ENCODE measurements at places on chromosomes 13 and 19.

GRCh38 chr19:7928741-7929701 is 3.1 kb upstream of the CTXN1 start:
- peak; percentile 45 for DNase-seq

GRCh38 chr19:51780270-51780669 is 14.7 kb upstream of the FPR3 start:
- peak; percentile 56 for DNase-seq

- no peak for DNase-seq
These were observed 51.6 kb downstream of the CHST8 start for GRCh38 chr19:33673258-33673875.

GRCh38 chr19:50300051-50300450 is 29.1 kb downstream of the KCNC3 start:
- DNase-seq = peak; percentile 78

- peak; percentile 30 for DNase-seq
These were observed 11.0 kb upstream of the COLGALT1 start for GRCh38 chr19:17544418-17544817.

DNA sequence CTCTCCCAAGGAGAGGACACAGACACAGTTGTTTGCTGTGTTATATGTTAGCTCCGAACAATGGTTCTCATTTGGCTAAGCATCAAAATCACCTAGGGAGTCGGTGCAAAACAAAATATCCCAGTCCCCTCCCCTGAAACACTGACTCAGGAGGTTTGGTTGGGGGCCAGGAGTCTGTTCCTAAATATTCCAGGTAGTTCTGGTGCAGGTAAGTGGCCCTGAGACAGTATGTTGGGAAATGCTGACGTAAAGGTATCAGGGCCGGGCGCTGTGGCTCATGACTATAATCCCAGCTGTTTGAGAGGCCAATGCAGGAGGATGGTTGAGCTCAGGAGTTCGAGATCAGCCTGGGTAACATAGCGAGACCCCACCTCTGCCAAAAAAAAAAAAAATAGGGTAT is 2.3 kb upstream of the MAP2K7 start:
- no peak for DNase-seq

GRCh38 chr13:111329641-111330040 is 9.2 kb downstream of the TEX29 start:
- DNase-seq = no peak

- DNase-seq = no peak
These were observed 743 bp downstream of the ACTL9 start for GRCh38 chr19:8697671-8698432.

- DNase-seq = no peak
These were observed 515.3 kb upstream of the SGCG start for GRCh38 chr13:22665506-22665905.

- DNase-seq = no peak
These were observed 1.1 kb downstream of the PTGER1 start for GRCh38 chr19:14473978-14474578.

- no peak for DNase-seq
These were observed 121.4 kb downstream of the NUFIP1 start for GRCh38 chr13:44867825-44868224.

DNA sequence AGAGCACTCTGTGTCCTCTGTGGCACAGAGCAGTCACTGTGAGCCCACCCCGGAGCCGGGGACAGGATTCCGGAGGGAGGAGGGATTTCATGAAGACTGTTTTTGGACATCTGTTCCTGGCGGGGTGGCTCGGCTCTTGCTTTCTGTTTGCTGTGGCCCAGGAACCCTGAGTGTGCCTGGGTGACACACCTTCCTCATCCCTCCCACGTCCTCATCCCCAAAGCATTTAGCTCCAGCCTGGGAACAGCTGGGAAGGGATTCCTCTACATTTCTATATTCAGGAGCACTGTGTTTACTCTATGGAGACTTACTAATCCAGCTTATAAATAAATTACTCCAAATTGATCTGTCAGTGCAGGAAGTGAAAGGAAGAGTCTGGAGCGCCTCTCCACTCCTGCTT is 97.8 kb upstream of the UBL3 start:
- no peak for DNase-seq

DNA sequence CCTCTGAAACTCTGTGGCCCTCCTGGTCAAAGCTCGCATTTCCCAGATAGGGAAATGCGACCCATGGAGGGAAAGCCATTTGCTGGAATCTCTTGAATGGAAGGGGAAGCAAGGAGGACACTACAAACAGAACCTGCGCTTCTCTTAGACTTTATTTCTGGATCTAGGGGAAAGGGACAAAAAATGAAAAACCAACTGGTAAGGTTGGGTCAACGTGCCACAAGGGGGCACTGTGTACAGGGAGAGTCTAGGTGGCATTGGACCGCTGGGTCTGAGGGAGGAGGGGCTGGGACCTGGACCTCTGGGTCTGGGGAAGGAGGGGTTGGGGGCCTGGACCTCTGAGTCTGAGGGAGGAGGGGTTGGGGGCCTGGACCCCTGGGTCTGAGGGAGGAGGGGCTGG is 5.0 kb downstream of the KLK4 start:
- DNase-seq = peak; percentile 59

- no peak for DNase-seq
These were observed 6.7 kb upstream of the F2RL3 start for GRCh38 chr19:16882146-16882545.

DNA sequence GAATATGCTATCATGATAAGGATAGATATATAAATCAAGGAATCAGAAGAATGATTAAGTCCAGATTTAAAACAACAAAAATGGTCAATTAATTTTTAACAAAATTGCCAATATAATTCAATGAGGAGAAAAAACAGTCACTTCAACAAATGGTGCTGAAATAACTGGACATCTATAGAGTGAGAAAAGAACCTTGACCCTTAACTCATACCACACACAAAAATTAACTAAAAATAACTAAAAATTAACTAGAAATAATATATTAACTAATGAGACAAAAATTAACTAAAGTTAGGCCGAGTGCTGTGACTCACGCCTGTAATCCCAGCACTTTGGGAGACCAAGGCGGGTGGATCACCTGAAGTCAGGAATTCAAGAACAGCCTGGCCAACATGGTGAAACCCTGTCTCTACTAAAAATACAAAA is 9.5 kb downstream of the LGALS7 start:
- no peak for DNase-seq

DNA sequence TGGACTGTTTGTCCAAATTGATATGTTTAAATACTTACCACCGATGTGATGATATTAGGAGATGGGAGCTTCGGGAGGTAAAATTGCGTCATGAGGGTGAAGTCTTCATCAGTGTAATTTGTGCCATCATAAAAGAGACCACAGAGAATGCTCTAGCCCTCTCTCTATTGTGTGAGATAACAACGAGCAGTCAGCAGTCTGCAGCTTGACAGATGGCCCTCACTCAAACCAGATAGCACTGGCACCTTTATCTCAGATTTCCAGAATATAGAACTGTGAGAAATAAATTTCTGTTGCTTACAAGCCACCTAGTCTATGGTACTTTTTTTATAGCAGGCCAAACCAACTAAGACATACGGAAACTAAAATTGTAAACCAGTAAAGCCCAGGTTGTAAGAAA is 1718.9 kb upstream of the MIR17HG start:
- no peak for DNase-seq

GRCh38 chr13:34265046-34265679 is 447.2 kb downstream of the RFC3 start:
- no peak for DNase-seq
